Bone marrow (tissue), 2 donors: ENCODE measurements at places on chromosomes 12 and 14.

DNA sequence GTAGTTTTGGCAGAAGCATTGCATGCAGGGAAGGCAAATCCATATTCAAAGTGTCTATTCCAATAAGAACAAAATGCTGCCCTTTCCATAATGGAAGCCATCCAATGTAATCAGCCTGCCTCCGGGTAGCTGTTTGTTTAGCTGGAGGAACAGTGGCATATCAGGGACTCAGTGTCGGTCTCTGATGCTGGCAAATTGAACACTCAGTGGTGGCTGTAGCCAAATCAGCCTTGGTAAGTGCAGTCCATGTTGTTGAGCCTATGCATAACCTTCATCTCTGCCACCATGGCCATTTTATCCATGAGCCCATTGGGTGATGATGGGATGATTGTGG is 147.8 kb upstream of the MAX start:
- no peak for DNase-seq

DNA sequence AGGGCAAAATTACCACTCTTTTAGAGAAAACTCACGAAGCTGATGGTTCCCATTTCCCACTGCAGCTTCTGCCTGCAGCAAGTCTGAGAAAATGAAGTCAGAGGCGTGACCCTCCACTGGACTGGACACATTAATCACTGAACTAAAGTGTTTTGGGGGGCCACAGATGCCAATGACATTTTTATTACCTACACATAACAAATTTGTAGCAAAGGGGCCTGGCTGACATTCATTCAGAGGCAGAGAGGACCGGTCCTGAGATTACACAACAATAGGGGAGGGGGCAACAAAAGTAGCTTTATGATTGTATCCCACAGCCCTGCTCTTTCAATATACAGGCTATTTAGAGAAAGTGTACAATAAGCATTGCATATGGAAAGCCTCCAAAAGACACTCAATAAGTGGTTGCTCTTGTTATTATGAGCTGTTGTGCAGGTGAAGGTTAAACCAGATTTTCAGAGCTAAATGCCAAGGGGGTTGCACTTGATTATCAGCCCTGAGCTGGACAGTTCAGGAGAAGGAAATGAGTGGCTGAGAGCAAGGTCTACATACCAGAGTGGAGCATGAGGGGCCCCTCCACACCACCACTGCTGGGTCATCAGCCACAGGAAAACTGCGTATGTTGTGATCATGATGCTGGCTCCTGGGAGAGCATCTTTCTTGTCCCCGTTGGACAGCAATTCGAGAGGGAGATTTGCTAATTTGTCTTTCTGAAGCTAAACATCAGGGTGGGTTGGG is 41.5 kb upstream of the CCDC60 start:
- no peak for DNase-seq

- no peak for DNase-seq
Observed at GRCh38 chr14:24267516-24267915, 3.9 kb downstream of the RABGGTA start.

GRCh38 chr14:64416348-64416932 is 28.3 kb downstream of the MTHFD1 start:
- DNase-seq, result no peak

GRCh38 chr12:103908877-103909276 is 21.3 kb upstream of the HSP90B1 start:
- DNase-seq, result no peak

GRCh38 chr14:85622106-85622505 is 92.2 kb downstream of the FLRT2 start:
- no peak for DNase-seq

GRCh38 chr12:53999559-54000115 is 324 bp upstream of the HOXC9 start:
- no peak for DNase-seq

GRCh38 chr12:3530548-3530947 is 39.5 kb downstream of the PRMT8 start:
- DNase-seq, result no peak
